ENCODE measurements at places on chromosomes 12 and 14. TPM values are rescaled to one million over a fixed set of nuclear protein-coding genes. Genes with fewer than 3 reads are reported as not detected.
A peak's percentile ranks its signal among the peaks of the same experiment; 100 is the strongest.

- peak; percentile 44 for DNase-seq
- peaks cover 39% of the 10 kb centered on the region for H3K36me3 ChIP-seq
- H3K4me1 ChIP-seq = peaks cover 76% of the 10 kb centered on the region
- H3K27me3 ChIP-seq = no peaks in the 10 kb centered on the region
- peak overlapping the region; percentile 72 for H3K27ac ChIP-seq
These were observed 53.1 kb downstream of the SYNE3 start for GRCh38 chr14:95463171-95463901.

Gene PRIMA1
- not detected for total RNA-seq

GRCh38 chr12:105229371-105229770 is 6.6 kb downstream of the APPL2 start:
- peaks cover 16% of the 10 kb centered on the region for H3K36me3 ChIP-seq
- no peak overlapping the region for H3K4me3 ChIP-seq
- H3K4me1 ChIP-seq = peaks cover 84% of the 10 kb centered on the region

- peaks cover 17% of the 10 kb centered on the region for H3K27me3 ChIP-seq
- no peak overlapping the region for H3K27ac ChIP-seq
- H3K4me1 ChIP-seq = no peaks in the 10 kb centered on the region
- no peak for DNase-seq
- no peak overlapping the region for H3K4me3 ChIP-seq
These were observed 3.8 kb downstream of the ACSS3 start for GRCh38 chr12:81081726-81082125.

DNA sequence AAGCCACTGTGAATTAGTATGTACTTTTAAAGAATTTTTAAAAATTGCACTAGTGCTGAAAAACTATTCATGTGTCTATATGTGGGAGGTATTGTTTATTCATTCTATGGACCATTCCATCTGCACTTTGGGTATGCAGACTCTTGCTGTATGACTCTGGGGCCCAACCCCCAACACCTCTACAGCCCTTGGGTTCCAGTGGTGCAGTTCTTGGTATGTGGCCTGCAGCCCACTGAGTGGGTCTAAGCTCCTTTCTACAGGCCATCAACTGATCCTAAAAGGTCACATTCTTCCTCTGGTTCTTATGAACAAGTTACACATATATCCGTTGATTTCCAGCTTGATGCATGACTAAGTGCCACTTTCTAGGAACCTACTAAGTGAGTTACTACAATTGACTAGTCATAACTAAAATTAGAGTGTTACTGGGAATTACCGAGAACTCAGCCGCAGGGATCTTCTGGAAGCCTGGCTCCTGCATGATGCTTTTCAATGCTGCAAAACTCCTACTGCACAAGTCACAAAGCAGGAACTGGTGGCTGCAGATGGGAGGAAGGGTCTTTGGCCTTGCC is 62.4 kb upstream of the MED13L start:
- DNase-seq = no peak
- H3K36me3 ChIP-seq = no peaks in the 10 kb centered on the region
- H3K27me3 ChIP-seq = peaks cover 2% of the 10 kb centered on the region
- no peak overlapping the region for H3K27ac ChIP-seq
- H3K4me1 ChIP-seq = peaks cover 4% of the 10 kb centered on the region

DNA sequence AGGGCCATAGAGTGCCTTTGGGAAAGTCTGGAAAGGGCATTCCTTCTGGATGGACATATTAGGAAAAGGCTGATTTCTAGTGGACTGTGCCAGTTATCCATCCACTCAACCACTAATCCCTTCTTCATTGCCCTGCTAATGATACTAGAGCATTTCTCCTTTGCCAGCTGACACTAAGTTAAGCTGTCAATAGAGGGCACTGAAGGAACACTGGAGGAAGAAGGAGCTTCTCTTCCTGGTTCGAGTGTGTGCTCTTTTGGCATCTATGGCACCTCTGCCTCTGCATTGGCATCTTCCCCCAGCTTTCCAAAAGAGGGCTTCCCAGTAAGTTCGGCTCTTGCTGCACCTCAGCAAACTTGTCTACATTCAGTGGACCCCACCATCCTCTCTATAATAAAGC is 165.4 kb downstream of the DERA start:
- peaks cover 3% of the 10 kb centered on the region for H3K27me3 ChIP-seq
- no peak overlapping the region for H3K4me3 ChIP-seq
- no peak for DNase-seq
- no peaks in the 10 kb centered on the region for H3K4me1 ChIP-seq

Gene RNU7-1
- total RNA-seq = not detected

DNA sequence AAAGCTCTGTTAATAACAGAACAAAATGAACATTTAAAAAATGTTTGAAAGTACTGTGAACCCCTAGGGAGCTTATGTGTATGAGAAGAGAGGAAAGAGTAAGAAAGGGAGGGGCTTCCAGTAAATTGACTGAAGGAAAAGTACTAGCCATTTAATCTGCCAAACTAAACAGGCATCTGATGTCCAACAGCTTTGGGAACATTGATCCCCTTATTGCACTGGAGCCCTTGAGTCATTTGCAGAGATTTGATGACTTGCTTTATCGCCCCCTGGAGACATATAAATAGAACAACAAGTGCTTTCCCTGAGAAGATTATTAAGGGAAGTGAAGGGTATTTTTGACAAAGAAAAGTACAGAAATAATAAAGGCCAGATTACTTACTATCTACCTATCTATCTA is 319.3 kb upstream of the NOVA1 start:
- no peaks in the 10 kb centered on the region for H3K4me1 ChIP-seq
- H3K27me3 ChIP-seq = no peaks in the 10 kb centered on the region
- H3K4me3 ChIP-seq = no peak overlapping the region

DNA sequence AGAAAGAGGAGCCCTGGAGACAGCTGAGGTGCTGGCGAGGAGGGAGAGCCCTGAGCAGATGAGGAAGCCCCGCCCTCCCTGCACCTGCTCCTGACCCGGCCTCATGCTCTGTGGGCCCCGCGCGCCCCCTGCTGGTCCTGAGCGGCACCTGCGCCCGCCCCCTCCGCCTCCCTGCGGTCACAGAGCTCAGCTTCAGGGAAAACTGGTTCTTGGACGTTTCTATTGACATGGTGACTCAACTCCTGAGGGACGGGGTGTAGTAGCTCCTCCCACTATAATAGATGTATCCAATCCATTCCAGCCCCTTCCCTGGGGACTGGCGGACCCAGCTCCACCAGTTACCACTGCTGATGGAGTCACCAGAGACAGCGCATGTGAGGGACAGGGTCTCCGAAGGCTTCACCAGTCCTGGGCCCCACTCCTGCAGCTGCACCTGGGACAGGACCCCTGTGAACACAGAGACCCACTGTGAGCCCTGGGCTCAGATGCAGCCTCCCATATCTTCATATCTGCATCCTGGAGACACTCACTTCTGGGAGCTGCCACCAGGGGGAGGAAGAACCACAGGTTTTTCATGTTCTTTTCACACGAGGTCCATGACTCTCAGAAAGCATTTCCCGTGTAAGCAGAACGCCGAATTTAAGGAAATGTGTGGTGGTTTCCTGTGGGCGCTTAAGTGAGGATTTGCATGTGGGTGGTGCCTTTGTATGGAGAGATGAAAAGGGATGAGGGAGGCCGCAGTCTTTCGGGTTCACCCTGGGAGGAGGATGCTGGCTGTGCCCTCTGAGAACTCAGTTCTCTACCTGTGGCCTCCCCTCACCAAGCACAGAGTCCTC is 1346.4 kb downstream of the TMEM121 start:
- peak overlapping the region; percentile 16 for H3K4me3 ChIP-seq
- peaks cover 21% of the 10 kb centered on the region for H3K4me1 ChIP-seq
- DNase-seq = peak; percentile 95

Data from activated CD4-positive, alpha-beta T cell treated with anti-CD3 and anti-CD28 coated beads for 36 hours (primary cell).